ENCODE measurements at places on chromosomes 4 and X.

- no peak for DNase-seq
Measured at GRCh38 chrX:125826774-125827451, 339.2 kb downstream of the DCAF12L2 start.

GRCh38 chr4:156888762-156889161 lies 82.8 kb downstream of the PDGFC start:
- no peak for DNase-seq

DNA sequence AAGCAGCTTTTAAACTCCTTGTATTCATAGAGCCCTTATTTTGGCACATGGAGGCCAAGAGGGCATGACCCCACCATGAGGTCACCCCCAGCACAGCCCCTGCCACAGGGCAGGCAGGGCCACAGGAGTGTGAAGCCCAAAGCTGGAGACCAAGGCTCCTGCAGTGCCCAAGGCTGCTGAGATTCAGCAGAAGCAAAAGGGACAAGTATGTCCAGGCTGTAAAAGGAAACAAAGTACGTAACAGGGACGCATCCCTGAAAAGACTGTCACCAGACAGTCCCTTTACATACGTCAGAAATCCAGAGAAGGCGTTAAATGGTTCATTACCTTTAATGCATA lies 18.9 kb downstream of the GAK start:
- DNase-seq = no peak

GRCh38 chrX:28884823-28885222 lies 297.6 kb downstream of the IL1RAPL1 start:
- DNase-seq = no peak

DNA sequence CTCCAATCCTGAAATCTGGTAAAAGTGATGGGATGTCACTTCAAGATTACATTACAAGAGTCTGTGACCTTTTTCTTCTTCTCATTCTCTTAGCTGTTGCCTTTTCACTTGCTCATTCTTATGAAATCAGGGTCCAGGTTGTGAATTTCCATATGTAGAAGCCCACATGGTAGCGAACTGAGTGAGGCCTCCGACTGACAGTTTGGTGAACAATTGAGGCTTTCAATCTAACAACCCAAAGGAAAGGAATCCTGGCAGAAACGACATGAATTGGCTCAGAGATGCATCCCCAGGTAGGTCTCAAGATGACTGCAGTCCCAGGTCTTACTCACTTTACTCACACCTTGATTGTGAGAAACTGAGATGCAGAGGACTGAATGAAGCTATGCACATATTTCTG lies 203.4 kb upstream of the FAT4 start:
- DNase-seq = no peak

DNA sequence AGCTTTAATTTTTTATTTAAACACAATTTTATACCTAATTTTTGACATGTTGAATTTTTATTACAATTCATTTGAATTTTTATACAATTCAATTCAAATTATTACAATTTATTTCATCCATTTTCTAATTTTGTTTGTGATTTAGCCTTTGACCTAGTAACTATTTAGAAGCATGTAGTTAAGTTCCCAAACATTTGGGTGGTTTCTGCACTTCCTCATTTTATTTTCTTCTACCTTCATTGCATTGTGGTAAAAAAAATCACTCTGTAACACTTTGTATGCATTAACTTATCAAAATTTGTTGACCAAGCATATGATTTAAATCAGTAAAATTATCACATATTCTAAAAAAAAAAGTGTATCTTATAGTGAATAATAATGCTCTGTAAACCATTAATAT lies 928.9 kb downstream of the ARAP2 start:
- no peak for DNase-seq

DNA sequence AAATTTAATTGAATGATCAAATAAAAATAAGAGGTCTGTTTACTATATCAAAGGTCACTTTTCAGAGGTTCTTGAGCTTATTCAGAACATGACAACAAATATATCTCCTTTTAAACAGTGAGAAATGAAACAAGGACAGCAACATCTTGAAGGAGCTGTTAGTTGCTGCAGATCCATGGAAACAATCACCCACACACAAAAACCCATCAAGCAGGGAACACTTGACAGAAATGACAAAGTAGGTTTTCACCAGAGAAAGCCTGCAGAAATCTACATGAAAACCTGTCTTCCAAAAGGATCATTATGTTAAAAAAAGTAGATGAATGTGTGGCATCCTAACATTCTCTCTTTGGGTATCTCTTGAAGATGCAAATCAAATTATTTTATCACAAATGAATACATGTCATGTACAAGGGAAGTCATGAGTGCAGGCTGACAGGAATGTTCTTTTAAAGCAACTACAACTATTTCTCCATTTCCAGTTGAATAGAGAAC lies 203.0 kb downstream of the GRIA2 start:
- no peak for DNase-seq

GRCh38 chrX:56554870-56555269 lies 8.6 kb upstream of the UBQLN2 start:
- DNase-seq = no peak
